ENCODE measurements at places on chromosomes 6 and 20.
A peak's percentile ranks its signal among the peaks of the same experiment; 100 is the strongest.

DNA sequence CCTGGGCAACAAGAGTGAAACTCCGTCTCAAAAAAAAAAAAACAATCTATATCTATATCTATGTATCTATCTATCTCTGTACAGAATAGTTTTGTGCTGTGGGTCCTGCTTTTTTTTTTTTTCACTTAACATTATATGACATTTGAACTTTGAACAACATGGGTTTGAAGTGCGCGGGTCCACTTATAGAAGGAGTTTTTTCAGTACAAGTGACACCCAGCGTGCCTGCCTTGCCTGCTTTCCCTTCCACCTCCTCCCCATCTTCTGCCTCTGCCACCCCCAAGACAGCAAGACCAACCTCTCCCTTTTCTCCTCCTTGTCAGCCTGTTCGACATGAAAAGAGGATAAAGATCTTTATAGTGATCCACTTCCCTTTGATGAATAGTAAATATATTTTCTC is 102.2 kb upstream of the KCNG1 start:
- no peak for DNase-seq

DNA sequence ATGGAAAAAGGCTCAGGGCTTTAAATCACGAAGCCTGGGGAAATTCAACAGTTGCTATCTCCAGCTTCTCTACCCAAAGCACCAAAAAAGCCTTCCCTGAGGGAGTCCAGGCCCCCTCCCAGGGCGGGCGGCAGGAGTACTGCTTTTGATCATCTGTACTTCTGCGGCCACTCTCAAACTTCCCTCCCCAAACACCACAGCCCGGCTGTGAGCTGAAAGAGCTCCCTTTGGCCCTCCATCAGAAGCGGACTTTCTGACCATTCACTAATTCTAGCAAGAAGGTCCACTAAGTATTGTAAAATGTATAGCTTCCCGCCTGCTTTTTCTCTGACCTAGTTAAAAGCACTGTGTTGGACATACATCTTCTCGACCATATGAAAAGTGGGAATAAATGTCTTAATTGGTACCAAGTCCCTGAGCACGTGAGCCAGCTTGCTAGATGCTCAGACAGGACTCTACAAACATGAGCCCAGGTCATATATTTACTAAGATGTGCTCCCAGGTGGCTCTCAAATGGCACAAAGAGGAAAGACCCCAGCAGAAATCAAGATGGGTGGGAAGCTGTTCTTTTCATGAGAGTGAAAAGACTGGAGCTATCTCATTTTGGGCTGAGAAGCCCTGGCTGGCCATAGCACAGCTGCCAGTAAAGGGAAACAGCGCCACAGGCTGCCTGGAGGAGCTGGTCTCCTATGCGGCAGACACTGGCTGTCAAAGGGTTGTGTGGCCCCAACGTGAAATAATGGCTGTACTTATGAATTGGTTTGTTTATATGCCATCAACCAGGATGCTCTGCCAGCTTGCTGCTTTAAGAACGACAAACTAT is 58.6 kb downstream of the GFOD1 start:
- no peak for DNase-seq

DNA sequence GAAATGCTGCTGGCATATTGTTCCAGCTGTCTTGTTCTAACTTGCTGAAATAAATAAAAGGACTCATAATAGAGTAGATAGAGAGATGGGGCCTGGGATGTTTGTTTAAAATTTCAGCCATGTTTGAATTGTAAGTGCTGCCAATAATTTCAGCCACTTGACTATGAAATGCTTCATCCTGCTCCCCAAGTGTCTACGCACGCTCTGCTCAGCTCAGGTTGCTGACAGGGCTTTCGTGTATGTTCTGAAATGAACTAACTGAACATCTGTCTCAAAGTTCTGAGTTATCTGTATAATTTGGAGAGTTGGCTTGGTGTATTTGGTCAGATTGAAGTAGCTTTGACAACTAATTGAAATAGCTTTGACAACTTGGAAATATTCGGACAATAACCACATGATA is 387.8 kb downstream of the BMP2 start:
- DNase-seq: no peak

DNA sequence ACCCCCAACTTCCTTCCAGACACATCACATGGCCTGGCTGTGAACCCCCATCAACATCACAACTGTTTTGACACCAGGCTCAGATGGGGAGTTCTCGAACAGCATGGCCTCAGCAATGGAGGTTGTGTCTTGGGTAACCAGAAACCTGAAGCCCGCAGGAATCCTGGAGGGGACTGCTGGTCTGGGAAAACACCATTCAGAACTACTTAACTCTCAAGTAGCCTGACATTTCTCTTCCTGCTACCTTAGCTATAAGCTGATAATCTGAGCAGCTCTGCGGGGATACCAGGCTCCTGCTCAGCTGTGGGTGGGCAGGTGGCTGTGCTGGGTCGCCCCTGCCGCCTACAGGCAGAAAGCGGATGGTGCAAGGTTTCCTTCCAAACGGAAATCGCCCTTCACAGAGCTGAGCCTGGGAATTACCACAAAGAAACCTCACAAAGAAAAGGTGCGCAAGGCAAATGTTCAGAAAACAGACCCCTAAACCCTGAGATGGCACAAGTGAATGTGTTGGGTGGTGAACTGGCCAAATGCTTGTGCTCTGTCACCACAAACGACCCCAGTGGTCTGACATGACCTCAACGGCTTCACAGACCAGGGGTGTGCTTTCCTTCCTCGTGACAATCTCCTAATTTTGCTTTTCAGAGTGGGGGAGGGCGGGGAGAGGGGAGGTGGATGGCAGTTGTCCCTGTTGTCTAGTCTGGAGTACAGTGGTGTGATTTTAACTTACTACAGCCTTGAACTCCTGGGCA is 29.5 kb downstream of the SNX5 start:
- peak; percentile 63 for DNase-seq

- DNase-seq: no peak
Observed at GRCh38 chr20:58649288-58650180, 1.5 kb upstream of the STX16 start.

GRCh38 chr20:23244156-23244915 is 106.3 kb upstream of the NXT1 start:
- peak; percentile 39 for DNase-seq

- no peak for DNase-seq
Observed at GRCh38 chr6:49787176-49787575, at the start of gene PGK2. Gene PGK2 (minus strand): TSS chr6:49787285. CDS start chr6:49787187, 98 bp downstream.

GRCh38 chr6:6319952-6320811 is at the start of gene F13A1:
Gene F13A1 (minus strand): TSS chr6:6320662. CDS start chr6:6318664, 1,998 bp downstream.
- no peak for DNase-seq

- DNase-seq: no peak
Observed at GRCh38 chr6:6639572-6639971, 51.1 kb downstream of the LY86 start.

DNA sequence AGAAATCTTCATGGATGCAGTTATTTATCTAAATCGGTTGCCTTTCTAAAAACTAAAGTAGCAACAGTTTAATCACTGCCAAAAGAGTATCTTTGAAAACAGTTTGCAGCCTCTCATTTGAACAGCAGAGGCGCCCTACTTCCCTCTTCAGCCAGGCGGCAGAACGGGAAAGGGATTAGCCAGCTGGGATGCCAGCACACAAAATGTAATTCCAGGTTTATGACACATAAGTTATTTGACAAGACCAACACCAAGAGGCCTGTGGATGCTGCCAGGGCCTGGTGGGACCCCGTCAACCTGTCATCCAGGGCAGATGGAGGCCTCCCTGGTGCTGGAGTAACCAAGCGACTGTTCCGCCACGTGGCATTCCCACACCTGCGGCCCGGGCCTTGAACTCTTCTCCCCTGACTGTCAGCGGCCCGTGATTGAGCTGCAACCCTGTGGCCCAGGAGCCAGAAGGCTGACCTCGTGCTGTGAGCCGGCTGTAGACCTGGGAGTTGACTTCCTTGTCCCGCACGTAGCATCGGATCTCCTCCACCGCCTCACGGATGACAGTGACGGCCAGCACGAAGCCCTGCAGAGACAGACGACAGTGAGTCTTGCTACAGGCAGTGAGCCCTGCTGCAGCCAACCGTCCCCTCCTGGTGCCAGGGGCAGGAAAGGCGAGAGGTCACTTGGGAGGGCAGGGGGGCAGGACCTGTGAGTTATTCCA is 55.5 kb downstream of the ATP9A start:
- peak; percentile 63 for DNase-seq

DNA sequence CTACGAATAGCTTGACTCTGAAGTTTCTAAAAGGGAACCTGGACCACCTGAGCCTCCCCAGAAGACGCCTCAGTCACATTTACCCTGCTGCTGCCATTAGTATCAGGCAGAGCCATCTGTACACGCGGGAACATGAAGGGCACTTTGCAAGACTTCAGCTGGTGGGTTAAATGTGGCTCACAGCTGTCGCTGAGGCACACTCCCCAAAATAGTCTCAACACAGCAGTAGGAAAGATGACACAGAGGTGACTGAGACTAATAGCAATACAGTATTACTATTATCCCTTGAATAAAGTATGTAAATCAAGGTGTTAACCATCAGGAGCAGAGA is 29.0 kb downstream of the PSMB1 start:
- DNase-seq: no peak

DNA sequence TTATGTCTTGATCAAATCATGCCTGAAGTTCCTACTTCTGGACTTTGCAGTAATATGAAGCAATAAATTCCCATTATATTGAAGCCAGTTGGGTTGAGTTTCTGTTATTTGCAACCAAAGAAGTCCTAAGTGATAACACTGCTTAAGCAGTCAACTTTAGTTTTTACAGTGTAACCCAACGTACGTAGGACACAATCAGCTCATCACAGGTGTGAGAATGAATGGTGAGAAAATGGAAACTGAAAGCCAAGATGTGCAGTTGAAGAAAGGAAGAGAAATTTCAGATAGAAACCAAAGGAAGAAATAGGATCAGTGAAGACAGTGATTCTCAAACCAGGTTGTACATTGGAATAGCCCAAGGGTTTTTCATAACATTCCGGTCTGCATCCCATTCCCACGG is 211.4 kb upstream of the ZFP64 start:
- DNase-seq: peak; percentile 38

DNA sequence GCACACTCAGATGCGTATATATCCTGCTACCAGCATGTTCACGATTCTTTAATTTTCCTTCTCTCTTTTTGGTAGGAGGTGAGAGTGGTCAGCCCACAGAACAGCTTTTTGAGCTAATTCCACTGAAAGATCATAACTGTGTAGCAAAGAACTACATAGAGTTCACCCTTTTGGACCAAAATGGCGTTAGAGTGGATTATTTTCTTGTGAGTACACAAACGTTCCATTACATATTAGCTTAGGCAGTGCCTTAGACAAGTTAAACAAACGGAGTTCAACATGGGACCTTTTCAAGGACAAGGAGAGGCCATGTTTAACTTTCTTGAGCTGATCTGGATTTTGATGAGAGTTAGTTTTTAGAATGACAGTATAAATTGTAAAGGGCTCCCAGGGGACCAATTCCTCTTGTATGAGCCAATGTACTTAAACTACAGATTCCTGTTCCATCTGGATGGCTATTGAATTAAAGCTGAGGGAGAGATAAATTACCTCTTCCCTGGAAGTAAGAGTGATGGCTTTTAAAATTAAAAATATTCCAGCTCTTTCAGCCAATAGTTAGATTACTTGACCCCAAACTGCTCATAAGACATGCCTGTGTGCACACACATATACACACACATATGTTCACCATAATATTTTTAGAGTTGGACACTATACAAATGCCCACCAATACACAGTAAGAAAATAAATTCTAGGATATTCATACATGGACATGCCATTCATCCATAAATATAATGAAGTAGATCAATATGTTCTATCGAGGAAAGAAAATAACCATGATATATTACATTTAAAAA is 25.6 kb upstream of the ARMH2 start:
- DNase-seq: peak; percentile 31

GRCh38 chr6:41372832-41373626 is 37.6 kb downstream of the NCR2 start:
- DNase-seq: no peak

DNA sequence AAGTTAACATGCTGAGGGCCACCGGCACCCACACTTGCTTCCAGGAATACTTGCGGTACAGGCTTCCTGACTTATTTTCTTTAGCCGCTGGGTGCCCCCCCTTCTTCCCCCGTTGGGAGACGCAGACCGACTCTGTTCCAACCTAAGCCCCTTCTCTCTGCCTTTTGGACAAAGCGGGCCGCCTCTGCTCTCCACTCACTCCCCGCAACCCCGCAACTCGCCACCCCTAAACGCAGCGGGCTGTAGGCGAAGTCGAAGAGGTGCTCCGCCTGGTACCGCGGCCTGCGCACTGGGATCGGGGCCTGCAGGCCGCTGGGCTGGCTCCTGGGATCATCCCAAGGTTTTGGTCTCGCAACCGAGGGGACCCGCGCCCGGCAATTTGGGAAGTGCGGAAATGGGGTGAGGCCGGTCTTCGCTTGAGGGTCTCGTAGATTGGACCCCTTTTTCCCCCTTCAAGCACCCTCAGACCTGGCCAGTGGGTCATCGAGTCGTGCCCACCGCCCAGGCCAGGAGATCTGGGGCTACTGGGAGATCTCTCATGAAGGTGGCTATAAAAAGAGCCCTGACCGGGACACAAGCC is 4.7 kb upstream of the FOXF2 start:
- no peak for DNase-seq

DNA sequence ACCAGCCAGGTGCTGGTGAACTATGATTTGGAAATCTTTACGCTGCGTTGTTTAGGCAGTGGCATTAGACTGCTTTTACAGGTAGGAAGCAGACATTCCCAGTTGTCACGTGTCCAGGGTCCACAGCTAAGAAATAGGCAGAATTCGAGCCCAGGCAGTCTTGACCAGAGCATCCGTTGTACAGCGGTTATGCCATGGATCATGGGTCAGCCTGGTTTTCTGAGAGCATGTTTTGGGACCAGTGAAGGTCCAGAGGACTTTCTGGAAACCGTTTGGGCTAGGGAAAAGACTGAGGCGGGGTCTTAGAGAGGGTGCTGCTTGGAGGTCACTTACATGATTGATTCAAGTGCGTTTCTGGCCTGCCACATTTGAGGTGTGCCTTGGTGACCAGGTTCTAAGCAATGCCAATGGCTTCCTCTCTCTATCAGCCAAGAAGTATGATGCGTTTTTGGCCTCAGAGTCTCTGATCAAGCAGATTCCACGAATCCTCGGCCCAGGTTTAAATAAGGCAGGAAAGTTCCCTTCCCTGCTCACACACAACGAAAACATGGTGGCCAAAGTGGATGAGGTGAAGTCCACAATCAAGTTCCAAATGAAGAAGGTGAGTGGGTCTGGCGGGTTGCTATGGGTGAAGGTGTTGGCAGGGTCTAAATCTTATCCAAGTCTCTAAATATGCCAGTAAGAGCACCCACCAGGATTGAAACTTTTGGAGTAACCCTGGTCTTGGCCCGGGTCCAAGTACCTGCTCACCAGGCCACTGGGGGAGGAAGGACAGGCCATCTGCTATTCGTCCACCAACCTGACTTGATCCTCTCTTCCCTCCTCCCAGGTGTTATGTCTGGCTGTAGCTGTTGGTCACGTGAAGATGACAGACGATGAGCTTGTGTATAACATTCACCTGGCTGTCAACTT is 1.8 kb downstream of the RPL10A start:
- DNase-seq: no peak

Data from fibroblast of skin of right quadriceps (primary cell).